ENCODE measurements at places on chromosomes 11 and 22. TPM values are rescaled to one million over a fixed set of nuclear protein-coding genes. Genes with fewer than 3 reads are reported as not detected.

Gene GAL
- not detected for total RNA-seq

GRCh38 chr11:67572747-67573419 is 10.7 kb upstream of the GSTP1 start:
- DNase-seq = no peak

Gene FOSL1
- 1.4 TPM for total RNA-seq

GRCh38 chr11:117823294-117823945 is 1.1 kb downstream of the FXYD2 start:
- peak; percentile 25 for DNase-seq

Gene PACSIN3
- total RNA-seq = 1.5 TPM

DNA sequence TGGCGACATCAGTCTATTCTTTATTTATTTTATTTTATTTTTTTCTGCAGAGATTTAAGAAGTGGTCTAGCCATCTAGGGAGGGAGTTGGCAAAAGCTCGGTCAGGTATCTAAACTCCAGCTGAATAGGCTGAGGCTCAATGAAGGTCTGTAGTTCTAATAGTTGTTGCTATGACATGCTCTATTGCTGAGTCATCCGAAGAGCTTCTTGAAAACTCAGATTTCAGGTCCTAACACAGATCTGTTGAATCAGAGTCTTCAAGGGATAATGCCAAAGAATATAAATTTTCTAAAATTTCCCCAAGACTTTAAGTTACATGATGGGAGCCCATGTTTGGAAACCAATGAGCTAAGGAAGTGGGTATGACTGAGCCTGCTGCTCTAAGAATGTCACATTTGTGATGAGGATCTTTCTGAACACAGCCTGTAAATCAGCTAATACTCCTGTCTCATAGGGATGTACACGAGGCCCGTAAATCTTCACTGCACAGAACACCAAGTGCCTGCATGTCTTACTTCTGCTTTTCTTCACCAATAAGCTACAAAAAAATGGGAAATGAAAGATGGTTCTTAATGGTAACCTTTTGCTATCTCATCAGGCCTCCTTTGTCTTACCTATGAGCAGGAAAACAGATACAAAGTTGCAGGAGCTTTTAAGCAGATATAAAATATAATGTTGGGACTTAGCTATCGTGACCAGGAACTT is 901.4 kb upstream of the API5 start:
- no peak for DNase-seq

DNA sequence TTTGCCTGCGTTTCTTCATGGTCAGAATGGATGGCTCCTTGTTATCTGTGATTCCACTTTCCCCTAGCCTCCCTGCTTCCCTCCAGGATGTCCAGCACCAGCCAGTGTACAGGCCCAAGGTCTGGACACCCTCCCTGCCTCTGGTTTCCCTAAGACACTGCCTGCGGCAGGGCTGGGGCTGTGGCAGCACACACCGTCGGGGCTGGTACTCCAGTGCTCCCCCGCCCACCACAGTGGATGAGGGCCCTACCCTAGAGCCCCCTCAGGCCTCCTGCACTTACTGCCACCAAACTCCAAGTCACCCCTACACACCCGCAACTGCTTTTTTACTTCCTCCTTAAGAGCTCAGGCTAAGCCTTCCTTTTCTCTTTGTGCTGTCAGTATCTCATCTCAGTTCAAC is 28.9 kb downstream of the ZNF214 start:
- no peak for DNase-seq

GRCh38 chr11:81644239-81644840 is 1089.3 kb downstream of the FAM181B start:
- DNase-seq = no peak

Gene KIAA0930
- total RNA-seq = 42.2 TPM

- DNase-seq = no peak
These were observed 20.7 kb downstream of the GRIK4 start for GRCh38 chr11:120532082-120532831.

Gene NXPE2
- not detected for total RNA-seq

- no peak for DNase-seq
These were observed 52.2 kb downstream of the C22orf42 start for GRCh38 chr22:32106930-32107329.

Gene GNAZ
- 9.3 TPM for total RNA-seq

DNA sequence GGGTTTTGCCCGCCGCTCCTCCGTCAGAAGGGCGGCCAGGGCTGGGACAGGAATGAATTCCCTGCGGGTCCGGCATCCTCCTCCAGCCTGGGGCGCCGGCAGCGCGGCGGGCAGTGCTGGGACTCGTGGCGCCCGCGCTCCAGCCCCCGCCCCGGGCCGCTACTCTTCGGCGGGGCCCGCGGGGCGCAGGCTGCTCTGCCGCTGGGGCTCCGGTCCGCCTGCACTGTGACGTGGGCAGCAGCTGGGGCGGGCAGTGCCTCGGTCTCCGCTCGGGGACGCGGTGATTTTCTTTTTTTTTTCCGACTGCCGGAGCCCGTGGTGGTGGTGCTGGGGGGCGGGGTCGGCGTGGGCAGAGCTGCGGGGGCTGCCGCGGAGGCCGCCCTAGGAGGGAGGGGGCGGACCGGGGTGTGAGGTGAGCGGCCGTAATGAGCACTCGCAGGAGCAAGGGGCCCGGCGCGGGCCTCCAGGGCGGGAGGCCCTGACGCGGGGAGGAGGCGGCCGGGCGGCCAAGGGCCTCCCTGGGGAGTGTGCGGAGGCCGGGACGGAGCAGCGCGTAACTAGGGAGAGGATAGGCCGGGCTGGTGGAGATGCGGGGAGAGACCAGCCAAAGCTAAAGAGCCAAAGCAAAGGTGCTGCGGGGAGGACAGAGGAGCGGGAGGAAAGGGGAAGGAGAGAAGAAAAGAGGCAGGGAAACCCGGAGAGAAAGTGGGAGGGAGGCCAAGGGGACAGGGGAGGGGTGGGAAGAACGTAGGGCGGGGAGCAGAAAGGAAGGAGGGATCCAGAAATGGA is 73.3 kb upstream of the ZBED5 start:
- DNase-seq = peak; percentile 42

DNA sequence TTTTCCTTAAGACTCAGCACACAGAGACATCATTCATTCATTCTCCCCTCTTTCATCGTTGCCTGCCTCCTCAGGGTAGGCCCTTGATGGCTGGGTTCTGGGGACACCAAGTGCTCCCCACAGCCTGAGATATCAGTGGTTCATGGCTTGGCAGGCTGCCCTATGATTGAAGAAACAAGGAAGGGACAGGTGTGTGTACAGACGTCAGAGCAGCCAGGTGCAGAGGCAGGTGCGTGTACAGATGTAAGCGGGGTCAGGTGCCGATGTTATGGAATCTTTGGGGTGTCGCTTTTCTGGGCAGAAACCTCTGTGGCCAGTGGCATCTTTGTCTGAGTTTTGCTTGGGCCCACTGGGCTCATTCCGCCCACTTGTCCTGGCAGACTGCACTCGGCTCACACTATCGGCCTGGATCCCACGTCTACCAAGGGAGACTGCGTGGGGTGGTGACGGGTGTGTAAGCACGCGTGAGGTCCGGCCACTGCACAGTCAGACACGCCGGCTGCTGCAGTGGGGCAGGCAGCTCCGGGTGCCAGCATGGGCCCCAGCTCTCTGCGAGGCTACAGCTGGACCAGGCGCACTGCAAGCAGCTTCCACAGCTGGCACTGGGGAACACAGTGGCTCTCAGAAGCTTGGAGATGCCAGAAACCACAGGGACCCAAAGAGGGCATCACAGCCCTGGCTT is 20.9 kb upstream of the KIAA0930 start:
- no peak for DNase-seq

DNA sequence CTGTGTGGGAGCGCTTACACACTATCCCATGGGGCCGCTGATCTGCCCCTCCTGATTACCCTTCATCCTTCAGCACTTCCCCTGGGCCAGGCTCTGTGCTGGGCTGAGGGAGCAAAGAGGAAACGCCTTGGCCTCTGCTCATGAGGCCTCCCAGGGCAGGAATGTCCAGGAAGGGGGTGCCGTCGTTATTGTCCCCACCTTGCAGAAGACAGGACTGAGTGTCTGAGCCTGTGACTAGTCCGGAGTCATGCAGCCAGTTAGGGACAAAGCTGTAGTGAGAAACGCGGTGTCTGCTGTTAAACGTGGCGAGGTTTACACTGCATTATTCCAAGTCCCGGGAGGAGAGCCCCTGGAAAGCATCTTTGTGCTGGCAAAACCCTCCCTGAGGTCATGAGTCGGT is 160.0 kb downstream of the TRIM29 start:
- DNase-seq = no peak

DNA sequence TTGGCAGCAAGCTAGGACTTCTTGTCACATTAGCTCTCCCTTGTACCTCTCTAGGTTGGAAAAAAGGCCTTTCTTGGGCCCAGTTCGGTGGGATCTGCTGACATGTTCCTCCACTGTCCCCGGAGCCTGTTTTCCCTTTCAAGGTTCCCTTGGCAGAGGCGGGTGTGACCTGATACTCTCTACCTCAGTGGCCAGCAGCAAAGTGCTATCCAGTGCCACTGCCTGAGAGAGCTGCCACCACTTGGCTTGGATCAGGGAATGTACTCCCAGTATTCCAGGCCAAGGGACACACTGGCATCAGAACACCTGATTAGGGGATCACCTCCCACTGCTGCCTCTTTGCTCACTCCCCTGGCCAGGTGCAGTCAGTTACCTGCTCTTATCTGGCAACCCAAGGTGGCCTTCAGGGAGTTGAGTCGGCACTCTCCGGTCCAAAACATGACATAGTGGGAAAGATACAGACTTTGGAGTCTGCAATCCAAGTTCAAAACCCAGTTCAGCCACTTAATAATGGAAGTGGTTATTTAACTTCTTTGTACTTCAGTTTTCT is 17.8 kb upstream of the NAV2 start:
- no peak for DNase-seq

DNA sequence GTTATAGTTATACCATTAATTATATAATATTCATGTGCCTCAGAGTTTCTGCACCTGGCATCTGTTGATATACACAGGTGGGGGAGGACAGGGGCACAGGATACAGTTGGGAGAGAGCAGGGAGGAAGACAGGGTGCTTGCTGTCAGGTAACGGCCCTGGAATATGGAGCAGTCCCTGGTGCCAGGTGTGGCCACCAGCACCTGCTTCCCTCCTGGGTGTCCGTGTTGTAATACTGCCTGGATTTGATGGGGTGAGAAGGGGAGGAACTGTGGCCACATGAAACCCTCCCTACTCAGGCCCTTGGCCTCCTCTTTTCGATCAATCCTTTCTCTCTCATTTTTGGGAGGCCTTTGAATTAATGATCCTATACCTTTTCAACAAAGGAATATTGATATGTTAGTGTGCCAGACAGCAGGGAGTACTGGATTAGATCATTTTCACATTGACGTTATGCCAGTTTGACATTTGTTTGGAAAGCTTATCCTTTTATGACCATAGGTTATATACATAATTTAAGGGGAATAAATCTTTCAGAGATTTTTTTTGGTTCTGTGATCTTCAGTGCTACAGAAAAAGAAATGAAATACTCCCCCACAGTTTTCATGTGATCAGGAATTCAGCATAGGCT is 88.6 kb downstream of the TEAD1 start:
- no peak for DNase-seq

Gene ESRRA
- total RNA-seq = 44.8 TPM

DNA sequence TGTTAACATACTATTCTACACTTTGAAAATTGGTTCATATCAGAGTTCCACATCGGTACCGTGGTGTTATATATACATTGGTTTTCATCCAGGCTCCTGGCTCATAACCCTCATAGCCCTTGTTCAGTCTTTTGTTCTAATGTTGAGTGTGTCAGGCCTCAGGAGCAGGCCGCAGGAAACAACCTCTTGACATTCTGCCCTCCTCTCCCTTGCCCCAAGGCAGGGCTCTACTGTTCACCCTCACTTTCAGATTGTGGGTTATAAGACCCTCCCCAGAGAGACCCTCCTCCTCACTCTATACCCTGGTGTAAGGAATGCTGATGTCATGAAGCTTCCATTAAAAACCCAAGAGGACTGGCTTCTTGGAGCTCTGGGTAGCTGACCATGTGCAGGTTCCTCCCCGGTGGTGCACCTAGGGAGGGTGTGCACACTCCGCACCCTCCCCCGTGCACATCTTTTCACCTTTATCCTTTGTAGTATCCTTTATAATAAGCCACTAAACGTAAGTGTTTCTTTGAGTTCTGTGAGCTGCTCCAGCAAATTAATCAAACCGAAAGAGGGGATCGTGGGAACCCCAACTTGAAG is 12.1 kb downstream of the SSH3 start:
- DNase-seq = no peak

- DNase-seq = no peak
These were observed 94.8 kb upstream of the APOA1 start for GRCh38 chr11:116932181-116932580.

Gene CHST1
- total RNA-seq = not detected

DNA sequence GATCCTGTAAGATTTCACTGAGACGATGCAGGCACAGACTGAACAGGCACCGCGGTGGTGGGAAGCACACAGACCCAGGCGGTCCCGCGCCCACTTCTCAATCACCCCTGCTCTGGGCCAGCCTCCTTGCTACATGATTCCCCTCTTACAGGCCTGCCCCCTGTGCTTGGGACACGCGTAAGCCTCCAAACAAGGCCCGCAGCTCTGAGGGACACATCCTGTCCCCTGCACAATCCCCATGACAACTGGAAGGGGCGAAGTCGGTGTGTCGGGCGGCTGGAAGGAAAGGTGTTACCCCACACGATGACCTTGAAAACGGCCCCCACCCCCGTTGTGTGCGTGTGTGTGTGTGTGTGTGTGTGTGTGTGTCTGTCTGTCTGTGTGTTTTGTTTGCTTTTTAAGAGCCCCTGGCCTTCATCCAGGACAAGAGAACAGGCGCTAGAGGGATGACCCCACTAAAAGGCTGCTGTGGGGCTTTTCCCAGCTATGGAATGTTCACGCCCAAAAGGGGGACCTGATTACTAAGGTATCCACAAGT is 13.1 kb downstream of the CELSR1 start:
- no peak for DNase-seq

Gene SULT4A1
- not detected for total RNA-seq

Gene SLCO2B1
- 0.42 TPM for total RNA-seq

GRCh38 chr11:61092908-61093763 is 9.2 kb upstream of the CD5 start:
- DNase-seq = no peak

DNA sequence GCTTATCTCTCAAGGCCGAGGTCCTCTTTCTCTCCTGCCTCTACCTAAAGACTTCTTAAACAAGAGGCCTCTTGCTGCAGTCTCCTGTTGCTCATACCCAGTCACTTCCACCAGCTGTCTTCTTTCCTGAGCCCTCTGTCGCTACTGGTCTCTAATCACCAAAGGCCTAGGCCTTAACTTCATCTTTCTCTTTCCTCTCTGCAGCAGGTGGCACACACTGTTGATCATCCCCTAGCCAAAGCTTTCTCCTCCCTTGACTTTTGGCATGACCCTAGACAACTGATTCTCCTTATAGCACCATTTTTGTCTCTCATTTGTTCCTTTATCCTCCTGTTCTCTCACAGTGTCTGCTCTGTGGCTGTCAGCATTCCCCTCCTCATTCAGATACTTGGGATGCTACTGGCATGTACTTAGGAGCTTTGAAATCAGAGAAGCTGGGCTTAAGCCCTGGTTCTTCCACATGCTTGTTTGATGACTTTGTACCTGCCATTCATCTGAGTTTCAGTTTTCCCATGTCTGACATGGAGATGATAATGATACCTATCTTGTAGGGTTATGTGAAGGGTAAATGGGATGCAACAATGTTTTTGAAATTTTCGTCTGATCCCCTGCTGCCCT is 22.4 kb downstream of the ENDOD1 start:
- DNase-seq = no peak

Gene RAB6A
- 61.0 TPM for total RNA-seq

- DNase-seq = no peak
These were observed 82.2 kb downstream of the SERGEF start for GRCh38 chr11:17930544-17931125.

Gene CECR2
- total RNA-seq = 1.6 TPM

Data from activated B cell treated with CpG ODN at 0.5 μM for 24 hours (primary cell).